Smooth muscle cell of the umbilical artery (primary cell): ENCODE measurements at places on chromosomes 16 and 17. TPM values are rescaled to one million over a fixed set of nuclear protein-coding genes. Genes with fewer than 3 reads are reported as not detected.

Gene KAT7
- 19.9 and 37.0 TPM in 2 replicates for total RNA-seq

Gene GAST
- not detected in 2 replicates for total RNA-seq

Gene IGFBP4
- 207 and 302 TPM in 2 replicates for total RNA-seq

Gene SLC4A1
- not detected in 2 replicates for total RNA-seq

Gene GLTPD2
- not detected in 2 replicates for total RNA-seq

Gene TVP23B
- 135 and 207 TPM in 2 replicates for total RNA-seq

Gene ERN2
- total RNA-seq = not detected in 2 replicates
